COR-L47 (cell line): ENCODE measurements at places on chromosomes 5 and 9.

DNA sequence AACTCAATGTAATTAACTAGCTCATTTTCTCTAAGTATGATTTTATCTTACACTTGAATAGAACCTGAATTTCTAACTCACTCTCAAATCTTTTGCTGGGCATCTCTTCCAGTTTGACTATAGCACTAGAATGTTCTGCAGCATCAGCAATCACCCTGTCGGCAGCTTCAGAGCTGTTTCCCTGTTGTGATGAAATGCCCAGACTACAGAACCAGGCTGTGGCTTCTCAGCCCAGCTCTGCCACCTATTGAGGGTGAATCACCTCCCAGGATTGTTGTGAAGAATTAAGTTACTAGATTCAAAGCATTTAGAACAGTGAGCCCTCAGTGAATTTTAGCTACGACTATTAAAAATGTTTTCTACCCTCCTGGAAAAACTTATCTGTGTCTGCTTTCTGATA is 90.4 kb upstream of the ANKRD55 start:
- no peak for DNase-seq

DNA sequence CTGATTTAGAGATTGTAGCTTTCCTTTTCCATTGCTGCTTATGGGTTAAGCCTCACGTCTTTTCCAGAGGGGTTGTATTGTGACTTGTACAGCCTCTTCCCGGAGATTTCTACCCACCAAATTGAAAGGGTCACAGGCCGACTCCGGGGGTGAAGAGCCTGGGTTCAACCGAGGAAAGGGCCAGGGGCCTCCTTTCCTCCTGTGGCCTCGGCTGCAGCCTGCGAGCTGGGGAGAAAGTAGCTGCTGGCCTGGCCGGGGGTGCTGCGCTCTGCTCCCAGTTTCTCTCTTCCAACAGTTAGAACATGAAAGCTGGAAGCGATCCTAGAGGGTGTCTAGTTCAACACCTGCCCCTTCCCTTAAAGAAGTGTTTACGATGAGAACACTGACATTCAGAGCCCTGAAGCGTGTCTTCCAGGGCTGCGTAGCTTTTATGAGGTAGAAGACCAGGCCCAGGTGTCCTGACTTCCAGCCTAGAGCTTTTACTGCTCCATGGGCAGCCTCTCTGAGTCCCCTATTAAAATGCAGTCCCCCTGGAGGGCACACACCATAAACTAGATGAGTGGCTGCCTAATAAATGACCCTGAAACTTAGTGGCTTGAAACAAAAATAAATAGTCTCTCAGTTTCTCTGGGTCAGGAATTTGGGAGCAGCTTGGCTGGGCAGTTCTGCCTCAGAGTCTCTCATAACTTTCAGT is 56.9 kb downstream of the ACER2 start:
- no peak for DNase-seq

DNA sequence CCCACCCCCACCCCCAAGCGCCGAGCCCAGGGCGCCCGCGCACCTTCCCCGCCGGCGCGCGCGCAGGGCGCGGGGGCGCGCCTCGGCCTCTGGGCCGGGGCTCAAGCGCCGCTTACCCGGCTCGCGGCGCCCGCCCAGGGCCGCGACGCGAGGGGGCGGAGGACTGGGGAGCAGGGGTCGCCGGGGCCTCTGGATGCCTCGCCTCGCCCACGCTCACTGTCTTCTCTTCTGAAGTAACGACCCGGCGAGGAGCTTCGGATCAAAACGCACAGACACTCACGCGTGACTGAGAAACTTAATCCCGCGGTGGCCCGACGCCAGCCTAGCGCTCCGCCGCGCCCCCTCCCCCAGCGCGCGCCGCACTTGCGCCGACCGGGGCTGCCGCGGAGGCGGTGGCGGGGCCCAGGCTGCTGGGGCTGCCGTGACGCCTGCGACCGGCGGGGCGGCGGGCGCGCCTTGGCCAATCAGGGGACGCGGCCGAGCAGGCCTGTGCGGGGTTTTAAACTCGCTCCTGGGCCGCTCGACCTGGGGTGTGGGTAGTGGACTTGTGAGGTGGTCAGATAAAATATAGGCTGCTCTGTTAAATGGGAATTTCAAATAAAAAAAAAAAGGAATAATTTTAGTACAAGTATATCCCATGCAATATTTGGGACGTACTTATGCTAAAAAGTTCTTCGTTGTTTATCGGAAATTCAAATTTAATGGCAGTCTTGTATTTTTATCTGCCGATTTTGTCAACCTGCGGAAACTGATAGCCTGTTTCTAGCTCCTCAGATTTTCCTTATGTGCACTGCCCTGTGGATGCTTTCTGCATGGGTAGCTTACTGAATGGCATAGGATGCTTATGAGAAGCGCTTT is at the start of gene MPDZ:
TSS of gene MPDZ (minus strand) at position 409 of the 858 bp plus-strand sequence. CDS start 29,377 bp downstream, outside the sequence.
- peak; percentile 76 for DNase-seq

- DNase-seq = peak; percentile 25
These were observed 160.1 kb downstream of the GHR start for GRCh38 chr5:42583322-42583721.

DNA sequence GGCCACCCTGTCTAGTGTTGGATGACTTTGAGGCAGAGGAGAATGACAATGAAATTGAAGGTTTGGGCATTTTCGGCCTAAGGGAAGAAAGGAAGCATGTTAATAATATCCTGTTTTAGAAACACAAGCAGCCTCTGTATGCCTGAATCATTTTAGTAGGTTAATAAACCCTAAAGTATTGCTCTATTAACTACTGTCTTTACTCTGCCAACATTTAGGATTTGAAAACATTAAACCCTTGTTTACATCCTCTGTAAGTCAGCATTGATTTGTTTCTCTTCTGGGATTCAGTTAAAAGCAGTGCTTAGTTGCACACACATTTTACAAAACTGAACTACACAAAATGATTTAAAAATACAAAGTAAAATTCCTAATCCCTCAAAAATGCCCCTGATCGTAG is 358.9 kb downstream of the ARRDC3 start:
- no peak for DNase-seq

GRCh38 chr5:31186672-31187267 is 6.7 kb upstream of the CDH6 start:
- DNase-seq = peak; percentile 30
